ENCODE measurements at places on chromosomes 13 and 19. TPM values are rescaled to one million over a fixed set of nuclear protein-coding genes. Genes with fewer than 3 reads are reported as not detected.

CEACAM21 gene
- not detected for total RNA-seq

KIR2DL1 gene
- total RNA-seq = not detected

CEACAM19 gene
- 0.24 TPM for total RNA-seq

IZUMO2 gene
- not detected for total RNA-seq

SPC24 gene
- total RNA-seq = 48.1 TPM

NTF4 gene
- not detected for total RNA-seq

EXOC3L2 gene
- not detected for total RNA-seq

All from epithelial cell of alveolus of lung (primary cell).